HL-60 (cell line): ENCODE measurements at places on chromosomes 7 and 10.
A peak's percentile ranks its signal among the peaks of the same experiment; 100 is the strongest.

DNA sequence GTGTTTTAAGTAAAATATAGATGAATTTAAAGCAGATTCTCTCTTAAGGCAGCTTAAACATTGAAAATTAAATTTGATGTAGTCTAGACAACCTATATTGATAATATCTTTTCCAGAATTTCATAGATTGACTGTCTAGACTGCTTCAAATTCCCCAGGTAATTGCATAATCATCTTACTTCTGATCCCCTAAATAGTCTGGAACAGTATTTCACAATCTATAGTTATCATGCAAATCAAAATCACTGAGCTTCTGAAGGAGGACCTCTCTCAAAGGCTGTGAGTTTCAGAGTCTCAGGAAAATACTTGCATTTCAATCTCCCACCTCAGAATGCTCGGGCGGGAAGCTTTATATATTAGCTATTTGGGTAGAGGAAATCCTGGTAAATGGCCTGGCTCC is 87.3 kb downstream of the SEMA3A start:
- no peak for DNase-seq

- DNase-seq = no peak
Measured at GRCh38 chr7:107467972-107468371, 1.9 kb upstream of the GPR22 start.

DNA sequence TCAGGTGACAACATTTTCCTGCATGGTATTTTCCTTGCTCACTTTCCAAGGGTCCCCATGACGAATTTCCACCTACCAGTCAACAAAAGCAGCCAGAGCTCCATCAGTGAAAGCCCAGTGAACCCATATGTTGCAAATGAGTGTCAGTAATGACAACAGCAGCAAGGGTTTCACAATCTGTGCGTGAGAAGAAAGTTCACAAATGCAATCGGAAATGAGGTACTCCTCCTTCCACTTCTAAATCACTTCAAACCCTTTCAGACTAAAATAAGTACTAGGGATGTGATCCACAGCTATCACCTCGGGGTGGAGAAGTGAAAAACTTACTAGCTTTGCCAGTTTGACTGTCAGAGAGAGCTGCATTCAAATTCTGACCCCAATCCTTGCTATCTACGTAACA is 55.6 kb upstream of the BET1 start:
- peak; percentile 86 for DNase-seq

GRCh38 chr7:117324960-117325359 is 2.1 kb upstream of the WNT2 start:
- no peak for DNase-seq

DNA sequence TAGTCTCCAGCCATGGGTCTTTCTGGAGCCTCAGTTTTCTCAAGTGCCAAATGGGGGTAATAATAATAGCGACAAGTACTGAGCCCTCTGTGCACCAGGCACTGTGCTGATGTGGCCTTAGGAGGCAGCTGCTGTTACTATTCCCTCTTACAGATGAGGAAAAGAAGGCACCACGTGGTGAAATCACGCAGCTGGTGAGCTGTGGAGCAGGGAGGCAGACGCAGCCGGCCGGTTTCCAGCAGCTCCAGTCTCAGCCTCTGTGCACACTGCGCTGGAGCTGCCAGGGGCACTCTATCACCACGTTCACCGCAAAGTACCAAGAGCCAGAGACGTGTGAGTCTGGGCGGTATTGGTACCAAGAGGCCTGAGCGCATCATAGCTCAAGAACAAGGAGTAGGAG is 9.6 kb downstream of the PYROXD2 start:
- DNase-seq = no peak

DNA sequence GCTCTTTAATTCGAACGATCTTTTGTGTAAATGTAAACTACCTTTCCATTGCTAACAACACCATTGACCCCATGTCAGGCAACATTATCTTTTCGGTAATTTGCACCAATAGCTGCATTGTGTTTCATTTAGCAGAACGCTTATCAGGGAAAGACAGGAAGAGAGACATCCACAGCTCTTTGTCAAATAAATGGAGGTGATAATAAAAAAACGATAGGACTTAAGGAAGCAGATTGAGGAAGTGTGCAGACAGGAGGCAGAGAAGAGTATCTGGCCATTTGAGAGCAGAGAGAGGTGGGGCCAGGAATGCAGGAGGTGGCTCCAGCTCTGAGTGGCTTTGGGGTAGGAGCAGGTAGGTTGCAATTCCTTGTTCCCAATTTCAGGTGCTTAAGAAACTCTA is 37.5 kb upstream of the ADARB2 start:
- DNase-seq = no peak

DNA sequence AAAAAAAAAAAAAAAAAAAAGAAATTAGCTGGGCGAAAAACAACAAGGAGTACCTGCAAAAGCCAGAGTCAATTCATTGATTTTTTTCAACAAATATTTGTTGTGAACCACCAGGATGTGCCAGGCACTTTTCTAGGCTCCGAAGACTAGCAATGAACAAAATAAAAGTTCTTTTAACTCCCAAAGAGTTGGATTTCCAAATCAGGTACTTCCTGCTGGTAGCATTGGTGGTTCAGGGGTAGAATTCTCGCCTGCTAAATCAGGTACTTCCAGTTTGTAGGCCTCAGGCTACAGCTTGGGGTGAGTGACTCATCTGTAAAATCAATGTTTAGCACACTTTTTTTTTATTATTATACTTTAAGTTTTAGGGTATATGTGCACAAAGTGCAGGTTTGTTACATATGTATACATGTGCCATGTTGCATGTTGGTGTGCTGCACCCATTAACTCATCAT is 10.9 kb downstream of the PPA1 start:
- peak; percentile 4 for DNase-seq

GRCh38 chr7:51308696-51309095 is 7.9 kb downstream of the COBL start:
- no peak for DNase-seq

DNA sequence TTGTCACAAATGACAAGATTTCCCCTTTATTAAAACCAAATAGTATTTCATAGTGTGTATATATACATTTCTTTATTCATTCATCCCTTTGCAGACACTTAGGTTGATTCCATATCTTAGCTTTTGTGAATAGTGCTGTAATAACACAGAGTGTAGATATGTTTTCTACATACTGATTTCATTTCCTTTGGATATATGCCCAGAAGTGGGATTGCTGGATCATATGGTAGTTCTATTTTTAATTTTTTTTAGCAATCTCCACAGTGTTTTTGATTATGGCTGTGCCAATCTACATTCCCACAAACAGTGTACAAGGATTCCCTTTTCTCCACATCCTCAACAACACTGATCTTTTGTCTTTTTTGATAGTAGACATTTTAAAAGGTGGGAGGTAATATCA is 46.4 kb downstream of the CSTF2T start:
- no peak for DNase-seq

GRCh38 chr7:122457969-122458368 is 153.4 kb upstream of the FEZF1 start:
- DNase-seq = no peak

- no peak for DNase-seq
Measured at GRCh38 chr10:10796061-10796773, 221.5 kb upstream of the CELF2 start.

DNA sequence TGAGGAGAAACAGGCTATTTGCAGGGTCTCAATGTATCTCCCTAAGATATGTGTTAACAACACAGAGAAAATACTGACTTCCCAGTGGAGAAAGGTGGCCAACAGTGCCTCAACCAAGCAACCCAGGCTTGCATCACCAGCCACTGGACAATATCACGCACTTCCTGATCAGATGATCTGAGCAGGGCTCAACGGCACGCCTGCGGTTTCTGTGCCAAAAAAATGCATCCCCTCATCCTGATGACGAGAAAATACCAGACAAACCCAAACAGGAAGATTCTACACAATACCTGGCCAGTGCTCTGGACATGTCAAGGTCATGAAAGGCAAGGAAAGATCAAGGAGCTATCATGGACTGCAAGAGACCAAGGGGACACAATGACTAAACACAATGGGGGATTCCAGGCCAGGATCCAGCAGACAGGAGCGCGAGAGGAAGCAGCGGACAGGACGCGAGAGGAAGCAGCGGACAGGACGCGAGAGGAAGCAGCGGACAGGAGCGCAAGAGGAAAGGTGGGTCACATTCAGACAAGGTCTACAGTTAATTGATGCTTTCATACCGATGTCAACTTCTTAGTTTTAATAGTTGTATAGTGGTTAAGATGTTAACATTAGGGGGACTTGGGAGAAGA is 51.1 kb downstream of the GNA12 start:
- peak; percentile 96 for DNase-seq

DNA sequence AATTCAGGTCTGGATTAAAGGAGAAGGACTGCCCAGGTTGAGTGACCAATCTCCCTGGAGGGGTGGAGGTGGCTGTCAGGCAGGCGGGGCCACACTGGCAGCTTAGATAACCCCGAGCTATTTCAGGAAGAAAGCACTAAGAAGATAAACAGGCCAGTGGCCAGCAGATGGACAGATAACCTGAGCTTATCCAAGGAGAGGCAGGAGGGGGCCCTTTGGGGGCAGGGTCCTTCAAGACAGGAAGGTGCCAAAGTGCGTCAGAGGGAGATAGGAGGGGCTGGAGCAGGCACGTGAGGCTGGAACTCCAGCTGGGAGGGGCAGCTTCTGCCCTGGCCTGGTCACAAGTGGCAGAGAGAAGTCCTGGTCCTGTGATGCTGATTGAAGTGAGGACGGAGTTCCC is 29.8 kb upstream of the PODXL start:
- no peak for DNase-seq

DNA sequence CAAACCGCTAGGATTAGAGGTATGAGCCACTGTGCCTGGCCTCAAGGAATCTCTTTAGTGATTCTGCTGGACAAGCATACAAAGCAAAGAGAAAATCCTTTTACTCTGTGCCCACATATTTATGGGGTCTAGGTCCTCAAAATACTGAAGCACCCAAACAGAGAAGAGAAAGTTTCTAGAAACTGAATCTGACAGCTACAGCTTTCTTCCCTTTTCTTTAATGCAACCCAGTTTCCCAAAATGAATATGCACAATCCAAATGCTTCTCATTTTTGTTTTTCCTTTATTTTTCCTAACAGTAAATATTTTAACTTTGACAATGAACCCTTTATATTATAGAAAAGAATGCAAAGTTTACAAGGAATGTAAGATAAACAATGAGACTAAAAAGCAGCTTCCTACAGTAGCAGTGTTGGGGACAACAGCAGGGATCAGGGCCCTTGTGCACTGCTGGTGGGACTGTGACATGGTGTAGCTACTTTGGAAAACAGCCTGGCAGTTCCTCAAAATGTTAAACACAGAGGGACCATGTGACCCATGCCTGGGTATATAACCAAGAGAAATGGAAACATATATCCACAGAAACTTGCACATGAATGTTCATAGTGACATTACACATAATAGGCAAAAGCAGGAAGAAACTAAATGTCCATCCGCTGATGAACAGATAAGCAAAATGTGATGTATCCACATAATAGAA is 325.2 kb downstream of the PRPF18 start:
- no peak for DNase-seq
